Femur (tissue), 1 donor: ENCODE measurements at places on chromosomes 3 and 15.

DNA sequence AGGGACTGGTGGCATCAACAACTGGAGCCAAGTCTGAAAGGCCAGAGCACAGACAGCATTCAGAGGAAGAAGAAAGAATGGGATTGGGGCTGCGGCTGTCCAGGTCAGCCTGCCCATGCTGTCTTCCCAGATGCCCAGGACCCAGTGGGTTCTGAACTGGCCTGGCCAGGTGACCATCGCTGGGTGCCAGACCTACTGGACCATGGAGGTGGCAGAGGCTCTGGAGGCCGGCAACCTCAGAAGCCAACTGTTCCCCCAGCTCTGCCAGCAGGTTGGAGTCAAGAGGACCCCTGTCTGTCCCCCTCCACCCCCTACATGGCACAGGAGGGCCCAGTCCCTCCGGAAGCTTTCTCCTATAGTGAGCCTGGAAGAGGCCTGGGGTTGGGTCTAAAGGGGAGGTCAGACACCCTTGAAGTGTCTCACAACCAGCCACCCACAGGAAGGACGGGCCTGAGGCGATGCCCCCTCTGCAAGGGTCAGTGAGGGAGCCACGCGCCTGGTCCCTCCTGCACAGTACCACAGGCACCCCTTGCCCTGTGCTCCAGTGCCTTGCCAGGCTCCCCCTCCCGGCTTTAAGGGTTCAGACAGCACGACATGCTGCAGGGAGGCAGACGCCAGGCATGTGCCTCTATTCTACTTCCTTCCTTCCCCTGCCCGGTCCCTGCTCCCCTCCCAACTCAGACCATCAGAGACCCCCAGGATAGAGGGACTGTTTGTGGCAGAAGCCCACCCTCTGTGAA, 43.2 kb downstream of the DNAH1 start:
- DNase-seq: no peak

DNA sequence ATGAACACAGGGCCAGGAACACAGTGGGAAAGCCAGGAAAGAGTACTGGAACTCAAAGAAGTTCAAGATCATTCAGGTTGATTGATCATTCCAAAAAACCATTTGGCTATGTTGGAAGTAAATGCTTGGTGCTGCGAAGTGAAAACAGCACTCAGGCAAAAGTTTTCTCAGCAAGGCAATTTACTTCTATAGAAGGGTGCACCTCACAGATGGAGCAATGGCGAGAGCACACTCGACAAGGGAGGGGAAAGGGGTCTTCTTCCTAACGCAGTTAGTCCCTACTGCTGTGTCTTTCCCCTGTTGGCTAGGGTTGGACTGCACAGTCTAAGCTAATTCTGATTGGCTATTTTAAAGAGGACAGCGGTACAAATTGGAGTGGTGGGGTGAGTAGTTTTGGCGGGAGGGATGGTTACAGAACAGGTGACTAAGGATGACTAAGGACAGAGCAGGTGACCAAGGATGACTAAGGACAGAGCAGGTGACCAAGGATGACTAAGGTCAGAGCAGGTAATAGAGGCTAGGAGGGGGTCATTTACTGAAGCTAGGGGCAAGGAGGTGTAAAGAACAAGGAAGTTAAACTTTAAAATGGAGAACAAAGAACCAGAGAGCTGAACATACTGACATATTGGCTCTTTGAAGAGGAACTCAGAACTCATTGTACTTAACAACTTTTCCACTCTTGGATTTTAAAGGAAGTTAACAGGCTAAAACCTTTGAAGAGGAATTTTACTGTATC, 43.3 kb downstream of the HOMER2 start:
- no peak for DNase-seq

GRCh38 chr15:89138999-89139612, 50.9 kb downstream of the ABHD2 start:
- no peak for DNase-seq

DNA sequence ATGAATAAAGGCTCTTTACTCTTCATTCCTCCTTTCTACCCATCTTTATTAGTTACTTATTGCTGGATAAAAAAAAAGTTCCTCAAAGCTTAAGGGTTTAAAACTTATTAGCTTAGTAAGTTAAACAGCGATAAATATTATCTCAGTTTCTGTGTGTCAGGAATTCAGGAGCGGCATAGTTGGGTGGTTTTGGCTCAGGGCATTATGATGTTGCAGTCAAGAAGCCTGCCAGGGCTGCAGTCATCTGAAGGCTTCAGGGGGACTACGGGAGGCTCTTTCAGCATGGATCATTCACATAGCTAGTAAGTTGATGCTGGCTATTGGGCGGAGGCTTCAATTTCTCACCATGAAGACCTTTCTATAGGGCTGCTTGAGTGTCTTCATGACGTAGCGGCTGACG, 1.9 kb upstream of the DLG1 start:
- DNase-seq: no peak

DNA sequence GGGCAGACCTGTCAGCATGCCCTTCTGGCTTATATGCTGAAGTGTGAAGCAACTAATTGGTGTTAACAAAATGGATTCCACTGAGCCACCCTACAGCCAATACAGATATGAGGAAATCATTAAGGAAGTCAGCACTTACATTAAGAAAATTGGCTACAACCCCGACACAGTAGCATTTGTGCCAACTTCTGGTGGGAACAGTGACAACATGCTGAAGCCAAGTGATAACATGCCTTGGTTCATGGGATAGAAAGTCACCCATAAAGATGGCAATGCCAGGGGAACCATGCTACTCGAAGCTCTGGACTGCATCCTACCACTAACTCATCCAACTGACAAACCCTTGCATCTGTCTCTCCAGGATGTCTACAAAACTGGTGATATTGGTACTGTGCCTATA, 9.4 kb downstream of the PIK3CB start:
- DNase-seq: no peak

DNA sequence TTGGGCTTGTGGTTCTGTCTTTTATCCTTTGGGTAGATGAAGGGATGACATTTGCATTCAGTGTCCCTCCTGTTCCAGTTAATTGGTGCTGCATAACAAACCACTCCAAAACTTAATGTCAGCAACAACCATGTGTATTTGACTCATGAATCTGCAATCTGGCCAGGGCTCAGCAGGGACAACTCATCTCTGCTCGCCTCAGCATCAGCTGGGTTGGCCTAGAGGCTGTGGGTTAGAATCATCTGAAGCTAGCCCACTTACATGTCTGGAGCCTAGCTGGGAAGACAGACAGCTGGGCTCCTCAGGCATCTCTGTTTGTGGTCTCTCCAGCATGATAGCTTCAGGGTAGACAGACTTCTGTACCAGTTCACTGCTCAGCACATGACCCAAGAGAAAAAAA, 92.0 kb downstream of the TMEM108 start:
- DNase-seq: no peak

DNA sequence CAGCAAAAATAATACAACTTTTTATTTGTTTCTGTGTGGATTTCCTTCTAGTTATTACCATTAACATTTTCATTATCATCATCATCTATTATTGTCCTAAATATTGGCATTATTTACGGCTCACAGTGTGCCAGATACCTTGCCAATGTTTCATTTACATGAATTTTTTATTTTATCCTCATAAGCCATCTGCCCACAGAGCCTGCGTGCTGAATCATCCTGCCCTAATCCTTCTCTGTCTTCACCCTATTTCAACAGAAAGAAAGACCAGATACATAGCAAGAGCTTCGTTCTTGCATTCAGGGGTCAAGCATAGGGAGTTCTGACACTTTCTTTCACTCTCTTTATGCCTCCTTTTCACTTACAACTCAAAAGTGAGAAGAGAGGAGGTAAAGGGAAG, 82.0 kb downstream of the KCNMB2 start:
- DNase-seq: no peak

DNA sequence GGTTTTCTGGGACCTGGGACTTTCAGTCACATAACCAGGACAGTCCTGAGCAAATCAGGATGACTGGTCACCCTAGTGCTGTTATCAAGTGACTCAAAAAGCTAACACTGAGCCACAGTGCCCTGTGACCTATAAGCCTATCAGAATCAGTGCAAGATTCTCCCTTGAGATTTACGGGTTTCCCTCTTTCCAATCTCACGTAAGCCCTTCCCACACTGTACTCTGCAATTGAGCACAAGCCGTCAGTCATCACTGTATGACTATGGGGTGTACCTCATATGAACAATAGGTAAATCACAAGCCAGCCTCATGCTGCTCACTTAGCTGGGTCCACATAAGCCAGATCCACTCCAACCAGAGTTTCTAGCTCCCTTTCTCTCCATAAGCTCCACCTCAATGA, 21.0 kb upstream of the CLDN18 start:
- DNase-seq: no peak

DNA sequence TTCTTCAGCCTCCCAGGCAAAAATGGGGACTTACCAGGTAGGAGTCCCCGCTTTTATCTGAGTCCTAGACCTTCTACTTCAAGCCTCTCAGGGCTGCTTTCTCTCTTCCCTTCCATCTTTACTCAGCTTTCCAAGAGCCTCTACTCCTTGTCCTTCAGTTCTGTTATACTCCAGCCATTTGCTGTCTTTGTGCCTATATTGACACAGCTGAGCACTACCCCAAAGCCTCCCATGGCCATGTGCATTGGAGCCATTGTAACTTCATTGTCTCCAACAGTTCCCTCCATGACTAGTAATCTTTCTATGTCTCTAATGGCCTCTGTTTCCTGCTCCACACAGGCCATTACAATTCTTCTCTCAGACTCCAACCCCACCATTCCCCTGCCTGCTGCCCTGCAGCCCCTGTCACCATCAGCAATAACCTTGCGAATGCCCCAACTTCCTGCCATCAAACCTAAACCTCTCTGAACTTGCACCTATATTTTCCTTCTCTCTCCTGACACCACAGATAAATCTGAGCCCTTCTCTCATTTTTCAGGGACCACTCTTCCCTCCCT, 77.9 kb upstream of the ADPGK start:
- DNase-seq: no peak

GRCh38 chr3:114566162-114566755, 272.4 kb downstream of the TIGIT start:
- DNase-seq: no peak

GRCh38 chr15:82807920-82808633, 1.4 kb upstream of the WHAMM start:
- no peak for DNase-seq

DNA sequence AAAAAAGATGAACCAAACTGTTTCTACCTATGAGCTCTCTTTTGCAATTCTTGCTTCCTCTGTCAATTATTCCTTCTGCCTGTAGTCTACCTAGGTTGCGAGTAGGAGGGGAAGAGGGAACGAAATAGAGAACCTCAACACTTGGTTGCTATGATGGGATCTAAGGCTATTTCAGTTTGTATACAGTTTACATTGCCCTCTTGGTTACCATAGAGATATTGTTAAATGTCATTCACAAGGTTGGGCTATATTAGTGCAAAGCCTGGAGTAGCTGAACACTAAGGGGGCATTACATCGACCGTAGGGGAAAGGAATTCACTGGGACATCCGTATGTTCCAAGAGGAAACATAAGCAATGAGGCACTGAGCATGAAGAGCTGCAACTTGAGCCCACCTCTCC, 276.9 kb downstream of the GBE1 start:
- DNase-seq: no peak

- no peak for DNase-seq
Measured at GRCh38 chr3:39205131-39205530, 12.7 kb upstream of the XIRP1 start.

DNA sequence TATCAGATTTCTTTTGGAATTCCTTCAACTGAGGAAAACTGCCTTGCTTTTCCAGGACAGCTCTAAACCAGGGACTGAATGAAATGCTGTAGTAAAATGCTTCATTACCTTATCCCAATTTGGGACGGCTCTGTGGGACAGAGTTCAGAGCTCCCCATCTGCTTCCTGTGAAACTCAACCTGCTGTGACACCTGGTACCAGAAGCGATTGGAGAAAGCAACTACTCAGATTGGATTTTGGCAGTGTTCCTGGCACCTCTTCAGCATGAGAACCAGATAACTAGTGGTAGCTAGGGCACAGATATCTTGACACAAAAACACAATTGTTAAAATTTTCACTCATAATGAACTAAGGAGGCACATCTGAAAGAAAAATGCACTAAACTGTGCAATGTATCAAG, 539.1 kb downstream of the SI start:
- no peak for DNase-seq

- DNase-seq: no peak
Measured at GRCh38 chr15:48946074-48946839, 17.5 kb downstream of the SHC4 start.

- DNase-seq: no peak
Measured at GRCh38 chr3:138078901-138079344, 36.5 kb downstream of the DZIP1L start.

- no peak for DNase-seq
Measured at GRCh38 chr15:63324770-63325169, 47.4 kb downstream of the APH1B start.

- no peak for DNase-seq
Measured at GRCh38 chr15:79451361-79451999, 19.3 kb downstream of the MINAR1 start.

DNA sequence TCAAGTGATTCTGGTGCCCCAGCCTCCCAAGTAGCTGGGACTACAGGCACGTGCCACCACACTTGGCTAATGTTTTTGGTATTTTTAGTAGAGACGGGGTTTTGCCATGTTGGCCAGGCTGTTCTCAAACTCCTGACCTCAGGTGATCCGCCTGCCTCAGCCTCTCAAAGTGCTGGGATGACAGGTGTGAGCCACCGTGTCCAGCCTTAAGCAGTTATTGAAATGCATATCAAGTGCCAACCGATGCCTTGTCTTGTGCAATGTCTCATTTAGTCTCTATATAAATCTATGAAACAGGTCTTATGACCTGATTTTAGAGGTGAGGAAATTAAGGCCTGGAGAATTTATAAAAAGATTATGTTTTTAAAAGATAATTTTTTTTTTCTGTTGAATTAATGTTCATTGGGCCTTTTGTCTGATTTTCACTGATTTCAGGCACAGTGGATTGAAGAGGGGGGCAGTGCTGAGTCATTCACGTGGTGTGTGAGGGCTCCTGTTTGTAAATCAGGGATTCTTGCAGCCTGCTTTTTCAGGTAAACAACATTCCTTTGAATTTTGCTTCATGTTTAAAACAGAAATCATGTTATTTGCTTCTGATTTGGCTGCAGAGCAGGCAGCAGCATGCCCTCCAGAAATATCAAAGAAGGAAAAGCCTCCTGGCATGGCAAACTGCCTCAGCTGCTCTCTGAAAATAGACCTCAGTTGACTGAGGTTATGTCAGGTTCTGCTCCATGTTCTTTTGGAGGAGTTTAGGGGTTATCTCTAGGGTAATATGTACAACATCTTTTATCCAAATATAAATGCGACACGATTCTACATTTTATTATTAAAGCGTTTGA, 407.0 kb upstream of the RGMA start:
- DNase-seq: no peak

GRCh38 chr3:88773766-88774165, 333.7 kb upstream of the EPHA3 start:
- no peak for DNase-seq

GRCh38 chr3:116517308-116517707, 72.0 kb upstream of the LSAMP start:
- DNase-seq: no peak

- peak; percentile 22 for DNase-seq
Measured at GRCh38 chr3:189567766-189568420, 63.3 kb upstream of the TP63 start.

DNA sequence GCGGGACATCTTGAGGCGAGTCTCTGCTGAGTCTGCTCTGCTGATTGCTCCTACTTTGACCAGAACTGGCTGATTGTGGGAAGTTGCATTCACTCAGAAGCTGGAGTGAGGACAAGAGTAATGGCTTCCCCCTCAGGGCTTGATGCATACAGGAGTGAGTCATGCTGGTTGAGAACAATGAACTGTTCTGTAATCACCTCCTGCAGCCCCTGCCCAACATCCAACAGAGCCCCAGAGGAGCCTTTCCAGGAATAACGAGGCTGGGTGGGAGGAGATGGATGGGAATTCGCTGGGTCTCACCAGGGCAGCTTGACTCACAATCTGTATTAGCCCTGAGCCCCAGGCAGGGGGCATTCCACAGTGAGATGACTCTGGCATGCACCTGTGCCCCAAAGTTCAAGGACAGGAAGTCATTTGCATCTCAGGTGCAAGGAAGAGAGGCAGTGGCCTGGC, 85.0 kb downstream of the RAB11A start:
- no peak for DNase-seq
